ENCODE measurements at places on chromosomes 12 and 14.

- no peak for DNase-seq
Measured at GRCh38 chr12:60173224-60174170, 577.7 kb downstream of the SLC16A7 start.

DNA sequence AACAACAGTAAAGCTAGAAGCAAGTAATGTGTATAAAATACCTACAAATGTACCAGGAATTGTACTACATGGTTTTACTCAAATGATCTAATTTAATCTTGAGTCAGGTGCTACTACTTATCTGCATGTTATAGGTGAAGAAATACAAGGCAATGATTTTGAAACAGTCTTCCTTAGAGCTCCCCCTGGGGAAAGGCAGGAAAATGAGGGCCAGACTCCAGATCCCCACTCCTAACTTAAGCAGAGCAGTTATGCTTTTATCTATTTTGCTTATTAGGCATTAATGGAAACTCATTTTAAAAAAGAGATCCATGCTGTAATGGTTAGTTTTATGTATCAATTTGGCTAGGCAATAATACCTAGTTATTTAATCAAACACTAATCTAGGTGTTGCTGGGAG is 109.3 kb upstream of the CPSF6 start:
- no peak for DNase-seq

DNA sequence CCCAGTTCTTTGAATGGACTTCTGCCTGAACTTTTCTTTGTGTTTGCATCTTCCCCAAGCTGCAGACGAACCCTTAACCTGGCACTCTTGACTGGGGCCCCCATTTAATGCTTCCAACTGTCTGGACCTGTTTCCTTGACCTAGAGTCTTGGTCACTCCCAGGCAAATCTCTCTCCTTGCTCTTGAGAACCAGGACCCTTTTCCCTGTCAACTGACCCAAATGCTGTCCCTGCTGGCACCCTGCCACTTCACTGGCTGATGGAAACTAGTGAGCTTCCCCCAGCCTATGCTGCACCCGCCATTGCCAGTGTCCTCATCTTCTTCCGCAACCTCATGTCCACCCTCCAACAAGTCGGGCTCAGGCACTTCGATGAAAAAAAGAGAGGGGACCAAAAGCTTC is 79.5 kb downstream of the PRIMA1 start:
- DNase-seq, result no peak

- no peak for DNase-seq
Measured at GRCh38 chr14:92224358-92224954, 98.5 kb upstream of the SLC24A4 start.
